Keratinocyte (primary cell): ENCODE measurements at places on chromosomes 1 and 21. TPM values are rescaled to one million over a fixed set of nuclear protein-coding genes. Genes with fewer than 3 reads are reported as not detected.

RCSD1 gene
- 0.03 to 0.04 TPM (median 0.03 TPM) in 3 replicates for polyA plus RNA-seq

CLDN17 gene
- 0.16 to 0.28 TPM in 2 of 3 replicates, not detected in the other for polyA plus RNA-seq

GRCh38 chr1:164180824-164181223 lies 378.2 kb upstream of the PBX1 start:
- no peak for DNase-seq

- DNase-seq = no peak
Measured at GRCh38 chr1:225470211-225471108, 42.6 kb upstream of the LBR start.

DNA sequence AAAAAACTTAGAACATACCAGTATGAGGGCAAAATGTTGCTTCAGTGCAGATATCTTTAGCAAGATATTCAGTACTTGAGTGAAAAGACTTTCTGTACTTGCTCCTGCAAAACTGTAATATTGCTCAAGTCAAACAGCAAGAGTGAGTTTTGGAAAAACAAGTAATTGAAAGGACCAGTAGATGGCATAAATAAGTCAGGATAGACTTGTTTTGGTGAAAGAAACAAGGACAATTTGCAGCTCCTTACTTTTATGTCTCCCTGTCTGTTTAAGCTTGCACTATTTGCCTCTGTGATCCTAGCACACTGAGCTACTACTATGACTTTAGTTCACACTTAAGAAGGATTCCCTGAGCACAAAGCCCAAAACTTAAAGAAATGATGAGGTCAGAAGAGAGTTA lies 39.1 kb downstream of the IFI44 start:
- DNase-seq = no peak
